ENCODE measurements at places on chromosomes 16 and 17.

- DNase-seq, result no peak
Observed at GRCh38 chr16:65532258-65532657, 410.4 kb upstream of the CDH11 start.

- DNase-seq, result peak; percentile 48
Observed at GRCh38 chr16:68744744-68745280, 7.7 kb downstream of the CDH1 start.

GRCh38 chr17:67359960-67360791 is 6.2 kb downstream of the PSMD12 start:
- peak; percentile 9 for DNase-seq

DNA sequence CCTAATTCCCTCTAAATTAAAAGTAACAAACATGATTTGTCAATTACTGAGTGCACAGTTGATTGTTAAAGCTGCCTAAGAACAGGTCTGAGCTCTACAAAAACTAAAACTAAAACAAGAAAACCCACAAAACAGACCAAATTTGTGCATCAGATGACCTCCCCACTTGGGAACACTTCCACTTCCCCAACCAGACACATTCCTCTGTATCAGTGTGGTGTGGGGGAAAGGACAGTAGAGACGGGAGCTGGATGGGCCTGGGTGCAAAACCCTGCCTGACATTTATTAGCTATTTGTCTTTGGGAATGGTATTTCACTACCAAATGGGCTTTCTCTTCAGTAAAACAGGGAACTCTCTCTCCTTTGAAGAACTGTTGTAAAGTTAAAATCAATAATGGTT is 29.8 kb downstream of the STAT3 start:
- DNase-seq, result no peak

GRCh38 chr17:63171428-63172393 is 205.7 kb downstream of the TANC2 start:
- DNase-seq, result no peak

DNA sequence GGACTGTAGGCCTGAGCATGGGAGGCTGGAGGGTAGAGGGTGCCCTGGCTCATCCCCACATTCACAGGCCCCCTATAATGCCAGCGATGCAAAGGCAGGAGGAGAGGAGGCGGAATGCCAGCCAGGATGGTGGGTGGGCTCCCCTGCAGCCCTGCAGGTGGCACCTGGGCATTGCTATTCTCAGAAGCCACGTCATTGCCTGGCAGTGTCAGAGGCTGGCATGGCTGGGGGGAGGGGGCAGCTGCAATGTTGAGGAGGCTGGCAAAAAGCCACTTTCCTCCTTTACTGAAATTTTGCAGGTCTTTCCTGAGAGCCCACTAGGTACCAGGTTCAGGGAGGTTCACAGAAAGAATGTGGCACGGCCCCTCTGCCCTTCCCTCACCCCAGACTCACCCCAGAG is 36.2 kb downstream of the RAB11FIP4 start:
- DNase-seq, result no peak

- DNase-seq, result no peak
Observed at GRCh38 chr16:50665128-50665878, 15.8 kb downstream of the SNX20 start.

- DNase-seq, result no peak
Observed at GRCh38 chr17:67051155-67051538, 6.8 kb downstream of the CACNG1 start.

- DNase-seq, result no peak
Observed at GRCh38 chr17:41284546-41284945, 9.0 kb downstream of the KRTAP9-7 start.

GRCh38 chr16:69188716-69189115 is 1.8 kb downstream of the SNTB2 start:
- no peak for DNase-seq

DNA sequence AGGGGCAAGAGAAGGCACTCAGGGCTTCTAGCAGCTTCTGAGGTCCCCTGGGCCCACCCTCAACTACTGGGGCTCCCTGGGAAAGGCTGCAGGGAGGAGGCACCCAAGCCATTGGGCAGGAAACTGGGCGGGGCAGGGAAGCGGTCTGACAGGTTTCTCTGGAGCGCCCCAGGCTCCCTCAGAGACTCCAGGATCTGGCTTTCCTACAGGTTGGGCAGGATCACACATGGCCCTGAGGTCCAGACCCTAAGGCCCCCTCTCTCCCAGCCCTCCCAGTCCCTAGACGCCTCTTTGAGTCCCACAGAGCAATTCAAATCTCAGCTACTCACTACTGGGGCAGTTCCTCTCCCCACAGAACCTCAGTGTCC is 14.3 kb downstream of the JUP start:
- DNase-seq, result no peak

DNA sequence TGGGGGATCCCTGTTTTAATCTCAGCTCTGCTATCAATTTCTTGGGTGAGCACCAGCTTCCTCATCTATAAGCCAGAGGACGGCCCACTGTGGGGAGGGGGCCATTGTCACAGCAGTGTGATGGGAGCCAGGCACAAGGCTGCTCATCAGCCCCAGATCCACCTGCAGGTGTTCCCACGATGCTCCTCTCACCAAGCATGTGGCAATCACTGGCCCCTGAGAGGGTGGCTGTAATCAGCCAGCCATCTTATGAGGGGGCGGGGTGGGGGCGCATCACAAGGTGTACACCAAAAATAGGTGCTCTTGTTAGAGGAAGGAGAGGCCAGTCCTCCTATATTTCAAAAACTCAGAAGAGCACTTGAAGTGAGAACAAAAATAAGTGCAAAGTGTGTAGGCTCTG is 31.2 kb downstream of the HNF1B start:
- DNase-seq, result no peak

- no peak for DNase-seq
Observed at GRCh38 chr16:85166699-85167588, 54.7 kb upstream of the CIBAR2 start.

DNA sequence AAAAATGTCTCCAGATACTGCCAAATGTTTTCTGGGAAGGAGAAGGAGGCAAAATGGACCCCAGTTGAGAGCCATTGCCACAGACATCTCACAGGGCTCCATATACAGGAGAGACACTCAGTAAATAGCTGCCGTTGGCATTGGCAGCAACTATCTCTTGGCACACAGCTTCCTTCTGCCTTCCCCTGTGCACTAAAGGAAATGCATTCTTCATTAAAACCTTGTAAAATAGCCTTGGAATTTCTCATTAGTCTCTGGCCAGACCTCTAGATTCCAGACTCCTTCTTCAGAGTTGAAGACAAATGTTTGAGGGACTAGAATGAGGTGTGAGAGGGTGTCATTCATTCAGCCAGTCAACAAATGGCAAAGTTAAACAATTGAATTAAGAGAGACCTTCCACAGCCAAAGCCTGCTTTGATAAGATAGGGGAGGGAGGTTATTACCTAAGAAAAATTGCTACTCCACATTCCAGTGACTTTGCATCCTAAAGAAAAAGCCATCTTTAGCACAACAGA is 223.9 kb upstream of the HS3ST3A1 start:
- no peak for DNase-seq

- no peak for DNase-seq
Observed at GRCh38 chr16:69443927-69444631, 19.7 kb downstream of the CYB5B start.

DNA sequence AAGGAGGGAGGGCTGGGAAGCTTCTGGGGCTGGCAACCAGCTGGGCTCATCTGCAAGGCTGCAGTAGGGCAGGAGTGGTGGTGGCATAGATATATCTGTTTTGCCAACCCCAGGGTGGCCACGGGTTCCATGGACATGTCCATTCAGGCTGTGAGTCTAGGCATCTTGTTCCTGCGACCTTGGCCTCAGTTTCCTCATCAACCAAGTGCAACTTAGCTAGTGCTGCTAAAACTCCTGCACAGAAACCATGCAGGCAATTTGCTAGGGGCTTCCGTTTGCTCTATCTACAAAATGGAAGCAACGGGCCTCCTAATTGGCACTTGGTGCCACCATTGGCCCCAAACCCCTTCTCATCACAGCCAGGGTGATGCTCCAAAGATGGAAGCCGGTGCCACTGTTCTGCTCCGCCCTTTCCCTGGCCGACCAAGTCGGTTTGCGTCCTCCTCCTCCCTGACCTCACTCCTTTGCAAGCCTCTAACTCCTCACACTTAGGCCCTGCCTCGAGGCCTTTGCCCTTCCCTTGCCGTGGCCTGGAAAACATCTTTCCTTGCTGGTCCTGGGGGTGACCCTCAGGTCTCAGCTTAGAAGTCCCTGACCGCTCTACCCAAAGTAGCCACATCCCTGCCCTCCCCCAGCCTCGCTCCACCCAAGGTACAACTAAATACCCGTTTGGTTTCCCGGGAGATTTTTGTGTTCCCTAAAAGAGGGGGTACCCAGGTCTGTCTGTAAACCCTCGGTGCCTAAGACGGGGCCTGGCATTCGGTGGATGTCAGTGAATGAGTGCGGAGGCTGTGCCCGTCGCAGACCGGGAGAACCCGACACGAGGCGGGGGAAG is 1.2 kb downstream of the SREBF1 start:
- DNase-seq, result no peak

DNA sequence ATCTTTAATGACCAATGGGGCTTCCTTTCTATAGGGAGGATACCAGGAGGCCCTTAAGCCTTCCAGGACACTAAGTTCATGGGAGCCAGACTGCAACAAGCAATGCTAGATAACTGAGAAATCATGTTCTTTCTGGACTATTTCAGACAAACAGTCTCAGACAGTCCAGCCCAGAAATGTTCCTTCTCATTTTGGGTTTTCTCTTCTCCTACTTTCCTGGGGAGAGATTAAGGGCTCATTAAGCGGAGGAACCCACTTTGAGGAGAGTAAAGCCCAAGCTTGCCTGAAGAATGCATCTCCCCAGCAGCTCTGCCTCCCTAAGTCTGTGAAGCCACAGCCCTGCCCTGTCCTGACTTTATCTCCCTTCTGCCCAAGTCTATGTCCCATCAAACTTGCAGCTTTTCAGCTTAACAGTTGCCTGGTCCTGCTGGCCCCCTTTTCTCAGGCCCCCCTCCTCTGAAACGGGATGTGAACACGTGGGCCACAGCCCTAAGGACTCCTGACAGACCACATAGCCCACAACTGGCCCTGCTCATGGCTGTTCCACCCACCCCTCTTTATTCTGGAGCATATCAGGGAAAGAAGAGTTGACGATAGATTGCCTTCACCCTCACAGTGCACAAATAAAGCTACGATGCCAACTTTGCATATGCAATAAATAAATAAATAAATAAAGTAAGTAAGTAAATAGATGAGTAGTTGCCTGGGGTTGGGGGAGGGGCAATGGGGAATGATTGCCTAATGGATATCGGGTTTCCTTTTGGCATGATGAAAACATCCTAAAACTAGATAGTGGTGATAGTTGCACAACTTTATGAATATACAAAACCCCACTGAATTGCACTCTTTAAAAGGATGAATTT is 111.0 kb downstream of the N4BP1 start:
- DNase-seq, result no peak

- DNase-seq, result no peak
Observed at GRCh38 chr17:15965528-15965927, 20.6 kb downstream of the ADORA2B start.

DNA sequence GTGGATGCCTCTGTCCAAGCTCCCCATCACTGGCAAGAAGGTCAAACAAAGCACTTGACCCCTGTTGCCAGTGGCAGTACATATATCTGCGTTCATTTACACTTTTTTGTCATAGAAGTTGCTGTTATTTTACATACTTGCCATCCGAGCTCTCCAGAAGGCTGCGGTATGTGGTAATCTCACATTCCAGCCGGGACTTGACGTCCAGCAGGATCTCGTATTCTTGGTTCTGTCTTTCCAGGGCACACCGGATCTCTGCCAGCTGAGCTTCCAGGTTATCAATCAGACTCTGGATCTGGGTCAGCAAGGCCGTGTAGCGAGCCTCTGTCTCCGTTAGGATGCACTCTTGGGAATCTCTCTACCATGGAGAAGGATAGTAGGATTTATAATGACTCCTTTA is 6.6 kb downstream of the KRT39 start:
- no peak for DNase-seq

GRCh38 chr17:78132084-78132676 is 1.6 kb downstream of the TMC8 start:
- DNase-seq, result no peak

DNA sequence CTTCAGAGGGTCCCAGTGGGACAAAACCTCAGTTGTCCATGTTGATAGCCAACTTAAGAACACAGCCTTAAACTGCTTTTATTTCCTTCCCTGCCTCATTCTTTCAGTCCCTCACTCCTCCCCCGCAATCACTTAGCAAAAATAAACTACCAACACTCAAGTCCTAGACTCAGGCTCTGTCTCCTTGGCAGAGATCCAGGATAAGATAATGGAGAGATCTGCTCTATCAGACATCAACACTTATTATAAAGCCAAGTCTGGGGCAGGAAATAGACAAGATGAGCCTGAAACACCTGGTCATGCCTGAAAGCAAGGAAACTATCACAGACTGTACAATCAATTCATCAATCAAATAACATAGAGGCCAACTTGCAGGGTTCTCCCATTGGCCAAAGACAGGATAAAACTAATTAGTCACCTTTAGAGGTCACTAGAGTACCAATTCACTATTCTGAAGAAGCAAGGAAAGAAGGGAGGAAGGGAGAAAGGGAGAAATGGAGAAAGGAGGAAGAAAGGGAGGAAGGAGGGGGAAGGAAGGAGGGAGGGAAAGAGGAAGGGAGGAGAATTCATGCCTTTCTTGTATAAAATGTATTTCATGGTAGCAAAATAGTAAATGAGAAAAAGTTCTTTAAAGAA is 15.7 kb downstream of the HYDIN start:
- no peak for DNase-seq

DNA sequence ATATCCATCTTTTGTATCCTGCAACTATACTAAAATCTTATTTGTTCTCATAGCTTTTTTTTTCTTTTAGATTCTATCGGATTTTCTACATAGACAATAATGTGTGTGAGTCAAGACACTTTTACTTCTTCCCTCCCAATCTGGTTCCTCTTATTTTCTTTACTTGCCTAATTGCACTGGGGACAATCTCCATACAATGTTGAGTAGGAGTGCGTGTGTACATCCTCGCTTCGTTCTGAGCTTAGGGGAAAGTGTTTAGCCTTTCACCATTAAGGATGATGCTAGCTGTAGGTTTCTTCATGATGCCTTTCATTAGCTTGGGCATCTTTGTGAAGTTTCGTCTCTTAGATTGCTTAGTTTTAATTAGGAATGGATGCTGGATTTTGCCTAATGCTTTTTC is 2.9 kb downstream of the SPATA32 start:
- DNase-seq, result no peak

DNA sequence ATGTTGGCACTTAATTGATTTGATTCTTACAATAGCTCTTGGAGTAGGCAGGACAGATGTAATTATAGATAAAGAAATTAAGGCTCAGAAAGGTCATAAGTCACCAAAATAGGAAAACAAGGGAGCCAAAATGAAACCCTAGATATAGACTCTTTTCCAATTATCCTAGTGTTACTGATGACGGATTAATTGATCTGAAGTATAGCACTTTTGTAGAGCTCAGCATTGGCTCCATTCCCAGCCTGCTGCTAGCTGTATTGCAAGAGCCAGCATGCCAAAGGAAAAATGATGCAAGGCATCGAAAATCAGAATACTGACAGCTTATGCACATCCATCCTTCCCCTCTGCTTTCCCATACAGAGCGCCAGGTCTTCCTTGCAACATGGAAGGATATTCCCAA is 21.6 kb upstream of the RASL10B start:
- DNase-seq, result no peak

DNA sequence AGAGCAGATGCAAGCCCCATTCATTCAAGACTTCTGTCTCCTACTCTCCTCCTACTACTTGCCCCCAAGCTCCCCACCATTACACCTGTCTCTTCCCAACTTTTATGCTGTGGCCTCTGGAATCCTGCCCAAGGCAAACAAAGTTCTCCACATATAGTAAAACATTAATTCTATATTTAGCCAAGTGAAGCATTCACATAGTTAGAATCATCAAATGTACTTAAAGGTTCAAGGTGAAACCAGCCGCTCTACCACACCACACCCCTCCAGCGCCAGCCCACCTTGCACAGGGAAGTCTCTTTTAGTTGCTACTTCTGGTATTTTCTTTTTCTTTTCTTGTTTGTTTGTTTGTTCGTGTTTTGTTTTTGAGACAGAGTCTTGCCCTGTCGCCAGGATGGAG is 25.4 kb upstream of the GUCY2D start:
- DNase-seq, result no peak
